Kidney tubule cell (primary cell): ENCODE measurements at places on chromosomes 11 and 22.

- DNase-seq: no peak
Observed at GRCh38 chr11:47591764-47592163, 2.4 kb downstream of the C1QTNF4 start.

DNA sequence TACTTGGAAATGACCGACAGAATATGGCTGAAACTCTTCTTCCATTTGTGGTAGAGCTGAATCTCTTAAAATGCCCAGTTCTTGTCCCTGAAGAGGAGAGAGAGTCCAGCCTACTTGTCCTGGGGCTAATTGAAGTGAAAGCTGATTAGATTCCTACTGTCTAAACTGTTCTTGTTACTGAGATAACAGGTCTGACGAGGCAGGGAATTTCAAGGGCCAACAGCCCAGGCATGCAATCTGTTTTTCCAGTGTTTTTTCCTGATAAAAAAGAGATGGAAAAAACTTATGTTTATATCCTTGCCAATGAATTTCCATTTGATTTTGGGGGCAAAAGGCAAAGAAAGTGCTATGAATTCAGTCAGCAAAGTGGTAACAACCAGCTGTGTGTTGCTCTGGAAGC, 195.5 kb downstream of the ETS1 start:
- no peak for DNase-seq

DNA sequence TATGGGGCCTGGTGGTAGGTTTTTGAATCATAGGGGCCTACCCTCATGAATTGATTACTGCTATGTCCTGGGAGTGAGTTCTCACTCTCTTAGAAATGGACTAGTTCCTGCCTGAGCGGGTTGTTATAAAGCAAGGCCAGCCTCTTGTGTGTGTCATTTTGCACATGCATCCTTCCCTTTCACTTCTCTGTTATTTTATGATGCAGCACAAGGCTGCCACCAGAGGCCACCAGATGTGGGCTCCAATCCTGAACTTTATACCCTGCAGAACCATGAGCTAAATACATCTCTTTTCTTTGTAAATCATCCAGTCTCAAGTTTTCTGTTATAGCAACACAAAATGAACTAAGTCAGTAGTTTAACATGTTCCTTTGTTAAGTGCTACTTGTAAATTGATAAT, 251.4 kb downstream of the BLID start:
- no peak for DNase-seq

- DNase-seq: peak; percentile 42
Observed at GRCh38 chr11:74321487-74322188, 10.2 kb upstream of the P4HA3 start.

DNA sequence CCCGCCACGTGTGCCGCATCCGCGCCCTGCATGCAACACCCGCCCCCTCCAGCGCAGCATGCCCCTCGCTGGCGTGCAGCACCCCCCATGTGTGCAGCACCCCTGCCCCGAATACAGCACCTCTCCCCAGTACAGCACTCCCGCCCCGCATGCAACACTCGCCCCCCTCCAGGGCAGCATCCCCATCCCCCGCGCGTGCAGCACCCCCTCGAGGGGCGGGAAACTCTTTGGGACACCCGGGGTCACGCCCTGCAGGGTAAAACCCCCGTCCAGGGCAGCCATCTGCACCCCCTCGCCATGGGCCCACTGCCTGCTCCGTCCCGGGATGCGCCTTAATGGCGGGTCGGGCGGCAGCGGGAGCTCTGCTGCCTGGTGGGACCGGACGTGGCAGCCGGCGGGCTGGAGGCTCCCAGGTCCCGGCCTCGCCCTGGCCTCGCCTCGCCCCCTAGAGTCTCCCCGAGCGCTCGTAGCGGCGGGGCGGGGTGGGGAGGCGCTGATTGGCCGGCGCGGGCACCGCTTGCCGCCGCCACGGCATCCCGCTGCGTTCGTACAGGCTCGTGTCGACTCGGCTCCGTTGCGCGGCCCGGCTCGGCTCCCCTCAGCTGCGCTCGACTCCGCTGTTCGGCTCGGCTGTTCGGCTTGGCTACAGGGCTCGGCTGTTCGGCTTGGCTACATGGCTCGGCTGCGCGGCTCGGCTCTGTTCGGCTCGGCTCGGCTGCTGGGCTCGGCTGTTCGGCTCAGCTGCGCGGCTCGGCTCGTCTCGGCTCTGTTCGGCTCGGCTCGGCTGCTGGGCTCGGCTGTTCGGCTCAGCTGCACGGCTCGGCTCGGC, 417 bp upstream of the BRSK2 start:
- DNase-seq: peak; percentile 96

GRCh38 chr11:65817312-65817834, 16.4 kb upstream of the SNX32 start:
- DNase-seq: no peak

DNA sequence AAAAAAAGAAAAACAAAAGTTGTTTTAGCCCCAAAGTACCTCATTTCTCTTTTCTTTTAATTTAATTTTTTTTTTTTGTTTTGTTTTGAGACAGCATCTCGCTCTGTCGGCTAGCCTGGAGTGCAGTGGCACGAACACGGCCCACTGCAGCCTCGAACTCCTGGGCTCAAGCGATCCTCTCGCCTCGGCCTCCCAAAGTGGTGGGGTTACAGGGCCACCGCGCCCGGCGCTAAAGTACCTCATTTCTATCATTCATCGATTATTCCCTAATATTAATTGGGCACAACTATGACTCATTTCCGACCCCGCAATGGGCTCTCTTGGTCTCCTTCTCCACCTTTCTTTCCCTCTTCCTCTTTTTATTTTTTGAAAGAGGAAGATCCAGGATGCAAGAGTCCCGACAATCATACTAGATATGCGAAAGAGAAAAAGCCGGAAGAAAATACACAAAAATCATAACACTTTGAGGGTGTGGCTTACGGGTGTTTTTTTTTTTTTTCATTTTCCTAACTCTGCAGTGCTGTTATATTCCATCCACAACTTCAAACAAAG, 475 bp upstream of the AIP start:
- DNase-seq: no peak

GRCh38 chr11:127790592-127790991, 790.0 kb upstream of the KIRREL3 start:
- DNase-seq: no peak

DNA sequence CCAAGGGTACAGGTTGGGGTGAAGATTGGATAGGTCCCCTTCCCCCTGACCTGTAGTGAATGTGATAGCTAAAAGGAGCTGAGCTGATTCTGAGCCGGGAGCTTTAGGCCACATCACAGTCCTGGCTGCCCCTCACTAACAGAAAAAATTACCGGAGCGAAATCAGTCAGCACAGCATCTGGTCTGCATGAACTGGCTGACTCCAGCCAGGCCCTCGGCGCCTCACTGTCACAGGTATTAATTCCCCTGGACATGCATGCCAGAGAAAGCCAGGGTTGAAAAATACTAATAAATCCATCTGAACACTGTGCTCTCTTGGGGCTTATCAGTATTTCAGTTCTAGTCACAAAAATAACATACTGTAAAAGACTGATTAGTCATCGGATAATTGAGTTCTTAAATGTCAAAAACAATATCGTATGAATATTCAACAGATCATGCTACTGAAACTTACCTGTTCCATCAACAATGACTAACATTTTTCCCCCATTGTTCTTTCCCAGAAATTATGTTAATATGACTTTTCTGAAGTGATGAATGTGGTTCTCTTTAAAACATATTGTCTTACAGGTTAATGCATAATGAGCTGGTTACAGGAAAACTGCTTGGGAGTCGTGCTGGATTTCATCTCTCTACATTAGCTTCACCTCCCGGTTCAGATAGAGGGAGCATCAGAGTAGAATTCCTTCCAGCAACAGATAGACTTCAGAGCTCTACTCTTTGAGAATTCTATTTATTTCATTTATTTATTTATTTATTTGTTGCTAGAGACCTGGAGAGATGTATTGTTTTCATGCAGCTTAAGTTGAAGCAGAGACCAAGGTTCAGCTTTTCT, 387.7 kb downstream of the NXPE2 start:
- DNase-seq: no peak

DNA sequence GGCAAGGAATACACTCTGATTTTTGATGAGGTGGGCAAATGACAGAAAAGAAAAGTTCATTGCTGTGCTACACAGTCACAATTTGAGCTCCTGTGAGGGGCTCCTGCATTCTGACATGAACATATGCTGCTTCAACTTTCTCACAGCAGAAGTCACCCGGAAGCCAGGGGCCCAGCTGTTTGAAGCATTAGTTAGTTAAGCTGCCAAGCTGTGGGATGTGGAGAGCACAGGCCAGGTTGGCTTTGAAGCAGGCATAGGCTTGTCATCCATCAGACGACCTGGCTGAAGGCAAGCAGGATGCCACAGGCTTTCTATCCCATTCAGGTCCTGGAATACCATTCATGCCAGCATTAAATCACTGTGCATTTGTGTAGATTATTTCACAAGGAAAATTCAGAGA, 63.1 kb downstream of the MTNR1B start:
- DNase-seq: no peak

DNA sequence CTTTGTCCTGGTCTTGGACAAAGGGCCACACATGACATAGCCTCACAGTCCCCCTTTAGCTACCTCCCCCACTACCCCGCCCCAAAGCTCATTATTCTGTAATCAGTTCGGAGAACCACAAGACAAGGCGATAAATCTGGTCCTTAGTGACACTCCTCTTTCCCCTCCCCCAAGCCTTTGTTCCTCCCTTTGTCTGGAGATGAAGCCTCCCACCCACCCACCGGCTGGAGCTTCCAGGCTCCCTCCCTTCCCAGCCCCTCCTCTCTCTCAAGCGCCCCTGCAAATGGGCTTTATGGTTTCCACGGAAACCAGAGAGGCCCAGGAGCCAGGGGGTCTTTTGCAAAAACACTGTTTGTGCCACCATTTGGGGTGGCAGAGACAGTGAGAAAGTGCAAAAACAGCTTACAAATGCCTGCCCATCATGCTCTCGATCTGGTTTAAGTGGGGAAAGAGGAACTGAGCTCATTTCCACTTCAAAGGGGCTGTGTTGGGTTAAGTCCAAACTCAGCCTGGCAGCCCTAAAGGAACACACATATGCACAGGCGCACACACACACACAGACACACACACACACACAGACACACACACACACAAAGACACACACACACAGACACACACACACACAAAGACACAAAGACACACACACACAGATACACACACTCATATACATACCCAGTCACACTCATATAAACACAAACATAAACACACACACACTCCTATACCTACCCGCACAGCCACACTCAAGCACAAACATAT, 23.5 kb downstream of the APLNR start:
- DNase-seq: no peak

- DNase-seq: no peak
Observed at GRCh38 chr11:65796726-65797601, 10.1 kb downstream of the OVOL1 start.

DNA sequence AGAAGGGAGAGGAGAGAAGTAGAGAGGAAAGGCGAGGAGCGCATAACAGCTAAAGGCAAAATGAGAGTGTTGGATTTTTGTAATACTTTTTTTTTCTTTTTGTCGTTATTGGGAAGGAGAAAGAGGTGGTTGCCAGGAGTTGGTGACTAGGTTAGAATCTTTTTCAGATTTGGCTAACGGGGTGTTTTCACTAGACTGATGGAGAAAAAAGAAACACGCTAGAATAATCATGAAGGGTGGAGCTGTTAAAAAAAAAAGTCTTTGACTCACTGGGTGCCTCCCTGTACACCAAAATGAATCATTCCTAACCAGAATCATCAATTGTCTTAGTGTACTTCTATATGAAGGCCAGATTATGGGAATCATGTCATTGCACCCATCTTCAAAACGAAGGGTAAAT, 12.7 kb downstream of the BLID start:
- DNase-seq: no peak

GRCh38 chr11:95877291-95877690, 46.6 kb downstream of the MTMR2 start:
- DNase-seq: peak; percentile 96

DNA sequence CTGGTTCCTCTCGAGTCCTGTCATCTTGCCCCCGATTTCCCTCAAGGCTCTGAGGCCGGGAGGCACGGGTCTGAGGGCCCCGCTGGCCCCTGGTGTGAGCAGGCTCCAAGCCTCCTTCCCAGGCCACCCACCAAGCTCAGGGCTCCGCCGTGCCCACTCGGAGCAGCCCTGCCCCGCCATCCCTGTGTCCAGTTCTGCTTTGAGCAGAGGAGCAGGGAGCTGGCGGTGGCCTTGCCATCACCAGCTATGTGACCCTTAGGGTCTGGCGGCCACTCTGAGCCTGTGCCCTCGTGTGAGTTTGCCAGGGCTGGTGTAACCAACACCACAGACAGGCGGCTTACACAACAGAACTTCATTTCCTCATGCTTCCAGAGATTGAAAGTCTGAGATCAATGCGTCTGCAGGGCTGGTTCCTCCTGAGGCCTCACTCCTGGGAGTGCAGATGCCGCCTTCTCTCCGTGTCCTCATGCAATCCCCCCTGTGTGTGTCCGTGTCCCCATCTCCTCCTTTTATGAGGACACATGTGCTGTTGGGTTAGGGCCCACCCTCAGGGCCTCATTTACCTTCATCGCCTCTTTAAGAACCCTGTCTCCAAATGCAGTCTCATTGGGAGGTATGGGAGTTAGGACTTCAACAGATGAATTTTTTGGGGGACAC, 36.5 kb upstream of the CELSR1 start:
- DNase-seq: no peak

DNA sequence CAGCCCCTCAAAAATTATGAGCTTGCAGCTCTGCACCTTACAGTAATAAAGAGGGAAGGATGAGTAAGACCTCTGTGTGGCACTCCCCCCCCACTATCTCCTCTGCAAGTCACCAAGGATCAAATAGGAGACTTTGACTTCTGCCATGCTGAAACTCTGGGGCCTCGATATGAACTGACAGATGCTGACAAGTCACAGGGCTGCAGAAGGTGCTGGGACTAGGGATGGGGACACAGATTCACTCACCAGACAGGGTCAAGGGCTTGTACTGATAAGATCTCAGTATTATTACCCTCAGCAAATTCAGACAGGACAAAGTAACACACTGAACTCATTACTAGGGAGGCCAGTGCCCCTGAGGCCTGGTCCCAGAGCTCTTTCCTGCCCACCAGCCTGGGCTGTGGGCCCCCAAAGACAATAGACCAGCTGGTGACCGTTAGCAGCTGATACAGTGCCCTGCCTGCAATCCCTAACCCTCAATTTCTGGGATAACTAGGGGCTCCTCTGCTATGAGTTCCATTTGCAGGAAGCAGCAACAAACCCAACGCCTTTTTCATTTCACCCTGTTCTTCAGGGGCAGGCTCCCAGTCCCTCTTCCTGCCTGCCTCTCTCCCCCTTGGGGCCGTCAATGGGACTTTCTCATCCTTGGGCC, 20.1 kb downstream of the TMPRSS13 start:
- no peak for DNase-seq

DNA sequence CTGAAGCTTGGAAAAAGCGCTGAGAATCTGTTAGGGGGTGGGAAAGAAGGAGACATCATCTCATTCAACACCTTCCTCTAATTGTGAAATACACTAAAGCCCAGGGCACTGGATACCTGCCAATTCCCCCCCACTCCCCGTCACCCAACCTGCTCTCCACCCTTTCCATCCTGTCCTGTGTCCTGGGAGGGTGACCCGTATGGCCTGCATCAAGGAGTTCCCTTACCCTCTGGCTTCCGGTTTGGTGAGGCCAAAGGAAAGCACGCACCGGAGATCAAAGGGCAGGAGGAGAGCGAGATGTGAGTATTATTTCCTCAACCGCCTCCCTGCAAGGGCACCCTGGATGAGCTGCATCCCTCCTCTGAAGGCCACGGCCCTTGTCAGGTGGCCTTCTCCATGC, 65.0 kb upstream of the PTPRJ start:
- no peak for DNase-seq
